ENCODE measurements at places on chromosomes 12 and 14.

DNA sequence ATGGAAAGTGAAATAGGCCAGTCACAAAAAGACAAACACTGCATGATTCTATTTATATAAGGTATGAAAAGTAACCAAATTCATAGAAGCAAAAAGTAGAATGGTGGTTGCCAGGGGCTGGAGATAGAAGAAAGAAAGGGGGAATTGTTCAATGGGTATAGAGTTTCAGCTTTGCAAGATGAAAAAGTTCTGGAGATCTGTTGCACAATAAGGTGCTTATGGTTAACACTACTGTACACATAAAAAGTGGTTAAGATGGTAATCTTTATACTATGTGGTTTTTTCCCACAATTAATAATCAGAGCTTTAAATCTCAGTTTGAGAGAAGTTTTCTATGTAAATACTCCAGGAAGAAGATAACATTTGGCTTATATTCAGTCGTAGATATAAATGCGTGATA, 73.4 kb downstream of the SLC38A4 start:
- DNase-seq, result no peak

- no peak for DNase-seq
These were observed 669 bp upstream of the KCNK13 start for GRCh38 chr14:90060965-90061684.

GRCh38 chr14:70257526-70257925, 68.8 kb upstream of the SLC8A3 start:
- peak; percentile 55 for DNase-seq

DNA sequence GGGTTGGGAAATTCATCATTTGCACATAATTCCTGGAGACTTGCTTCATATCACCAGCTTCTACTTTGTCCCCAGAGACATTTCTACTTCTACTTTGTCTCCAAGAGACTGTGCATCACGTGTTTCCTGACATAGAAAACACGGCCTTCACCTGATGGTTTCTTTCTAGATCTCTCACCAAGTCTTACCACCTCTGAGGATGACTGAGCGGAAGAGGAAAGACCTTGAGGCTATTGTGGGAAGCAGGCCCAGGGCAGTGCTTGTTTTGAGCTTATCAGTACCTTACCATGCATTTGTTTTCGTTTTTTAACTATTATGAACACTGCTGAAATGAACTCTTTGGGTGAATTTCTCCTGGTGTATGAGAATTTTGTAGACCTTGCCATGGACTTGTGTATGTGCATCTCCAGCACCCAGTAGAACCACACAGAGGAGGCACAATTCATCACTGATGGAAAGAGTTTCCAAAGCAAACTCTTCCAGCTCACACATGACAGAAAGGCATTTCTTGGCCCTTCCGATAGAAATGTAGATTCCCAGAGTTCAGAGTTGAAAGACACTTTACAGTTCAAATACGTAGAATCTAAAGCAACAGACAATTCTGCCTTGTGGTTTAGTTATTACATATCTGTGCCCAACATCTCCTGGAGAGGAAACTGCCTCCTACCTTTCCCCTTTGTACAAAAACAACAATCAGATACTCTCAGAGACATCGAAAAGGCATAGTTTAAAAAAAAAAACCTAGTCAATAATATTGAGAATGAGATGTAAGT, 434.7 kb downstream of the FUT8 start:
- no peak for DNase-seq

DNA sequence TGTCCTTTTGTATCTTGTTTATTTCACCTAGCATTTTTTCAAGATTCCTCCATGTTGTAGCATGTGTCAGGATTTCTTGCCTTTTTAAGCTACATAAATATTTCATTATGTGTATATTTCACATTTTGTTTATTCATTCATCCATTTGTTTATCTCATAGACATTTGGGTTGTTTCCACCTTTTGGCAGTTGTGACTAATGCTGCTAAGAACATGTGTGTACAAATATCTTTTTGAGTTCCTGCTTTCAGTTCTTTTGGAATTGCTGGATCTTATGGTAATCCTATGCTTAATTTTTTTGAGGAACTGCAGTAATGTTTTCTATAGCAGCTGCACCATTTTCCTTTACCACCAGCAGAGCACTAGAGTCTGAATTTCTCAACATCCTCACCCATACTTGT, 62.4 kb downstream of the SCN8A start:
- DNase-seq, result no peak

DNA sequence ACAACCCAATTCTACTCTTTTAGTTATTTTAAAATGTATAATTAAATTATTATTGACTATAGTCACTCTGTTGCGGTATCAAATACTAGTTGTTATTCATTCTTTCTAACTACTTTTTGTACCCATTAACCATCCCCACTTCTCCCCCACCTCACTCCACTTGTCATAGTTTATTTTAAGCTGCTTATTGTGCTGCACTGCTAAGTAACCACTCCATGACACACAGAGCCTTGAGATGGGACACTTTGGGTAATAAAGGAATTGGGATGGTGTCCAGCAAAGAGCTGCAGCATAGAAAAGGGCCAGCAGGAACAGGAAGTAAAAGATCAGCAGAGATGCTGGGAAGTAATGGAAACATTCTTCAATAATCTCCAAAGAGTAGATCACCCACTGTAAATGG, 123.0 kb downstream of the RPS29 start:
- no peak for DNase-seq

DNA sequence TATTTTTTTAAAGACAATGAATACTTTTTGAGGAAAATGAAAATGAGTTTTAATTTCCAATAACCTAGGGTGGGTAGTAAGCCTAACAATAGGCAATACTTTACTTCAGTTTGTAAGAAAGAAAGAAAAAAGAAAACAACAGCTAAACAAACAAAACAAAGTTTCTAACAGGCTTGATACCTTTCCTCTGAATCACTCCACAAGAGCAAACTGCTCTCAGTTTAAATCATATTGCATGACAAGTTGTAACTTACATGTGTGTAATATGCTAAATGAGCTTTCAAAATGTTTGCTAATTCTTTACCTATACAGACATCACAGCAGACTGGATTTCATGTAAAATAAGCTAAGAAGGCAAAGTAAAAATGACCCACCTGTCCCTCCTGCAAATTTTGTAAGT, 6.7 kb upstream of the LMO3 start:
- no peak for DNase-seq

DNA sequence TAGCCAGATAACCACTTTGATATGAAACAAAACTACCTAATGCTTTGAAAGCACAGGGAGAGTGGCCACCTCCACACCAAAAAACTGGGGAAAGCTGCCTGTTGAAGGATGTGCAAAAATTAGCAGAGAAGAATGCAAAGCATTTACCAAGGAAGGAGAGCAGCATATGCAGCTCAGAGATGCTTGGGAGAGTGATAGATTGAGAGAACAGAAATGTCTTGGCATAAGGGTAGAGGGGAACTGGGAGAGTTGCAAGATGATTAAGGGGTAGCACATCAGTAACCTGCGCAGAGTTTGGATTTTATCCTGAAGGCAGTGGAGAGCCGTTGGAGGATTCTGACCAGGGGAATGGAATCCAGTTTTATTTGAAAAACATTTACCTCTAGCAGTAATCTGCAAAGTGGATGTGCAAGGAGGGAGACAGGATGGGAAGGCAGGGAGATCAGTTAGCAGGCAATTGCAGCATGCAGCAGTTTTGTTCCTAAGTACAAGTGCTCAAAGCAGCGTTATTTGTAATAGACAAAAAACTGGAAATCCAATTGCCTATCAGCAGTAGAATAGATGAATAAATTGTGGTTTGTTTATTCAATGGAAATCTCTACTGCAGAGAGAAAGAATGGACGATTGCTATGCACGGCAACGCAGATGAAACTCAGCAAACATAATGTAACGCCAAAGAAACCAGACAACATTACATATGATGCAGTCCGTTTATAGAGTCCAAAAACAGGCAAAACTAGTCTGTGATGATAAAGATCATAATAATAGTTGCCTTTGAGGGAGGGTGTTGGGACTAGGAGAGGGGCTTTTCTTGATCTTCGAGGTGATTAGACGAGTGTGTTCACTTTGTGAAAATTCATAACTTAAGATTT, 81.5 kb downstream of the BHLHE41 start:
- DNase-seq, result no peak

- no peak for DNase-seq
These were observed 37.1 kb downstream of the CMAS start for GRCh38 chr12:22083167-22083566.

DNA sequence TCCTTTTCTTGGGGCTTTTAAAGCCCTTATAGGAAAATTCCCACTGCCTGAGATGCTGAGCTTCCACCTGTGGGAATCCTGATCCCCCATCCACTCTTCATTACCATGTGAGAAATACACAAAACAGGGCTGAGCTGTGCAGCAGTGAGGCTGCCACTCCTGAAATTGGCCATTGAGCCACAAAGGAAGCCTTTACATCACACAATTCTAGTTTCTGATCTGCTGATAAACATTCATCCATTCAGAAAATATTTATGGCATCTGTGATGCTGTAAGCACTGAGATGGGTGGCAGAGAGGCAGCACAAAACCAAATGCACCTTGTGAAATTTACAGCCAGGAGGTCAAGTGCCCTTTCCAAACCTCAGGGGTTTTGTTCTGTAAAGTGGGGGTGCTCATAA, 26.2 kb upstream of the CMKLR1 start:
- DNase-seq, result no peak

DNA sequence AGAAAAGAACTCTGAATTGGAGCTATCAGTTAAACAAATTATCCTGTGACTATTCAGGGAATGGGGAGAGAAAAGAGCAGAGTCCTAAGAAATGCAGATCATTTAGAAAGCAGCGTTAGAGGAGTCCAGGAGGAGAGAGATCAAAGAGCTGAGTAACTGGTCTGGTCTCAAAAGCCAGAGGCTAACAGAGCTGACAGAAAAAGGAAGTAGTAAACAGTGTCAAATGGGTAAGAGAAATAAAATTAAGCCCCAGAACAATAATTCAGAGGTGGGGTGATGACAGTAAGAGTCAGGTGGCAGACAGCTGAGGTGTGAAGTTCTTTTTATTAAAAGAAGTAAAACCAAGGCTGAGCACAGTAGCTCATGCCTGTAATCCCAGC, 19.3 kb downstream of the GXYLT1 start:
- DNase-seq, result no peak

GRCh38 chr12:119989731-119990381, 820 bp downstream of the BICDL1 start:
- peak; percentile 85 for DNase-seq

GRCh38 chr12:82760423-82760822, 73.7 kb downstream of the TMTC2 start:
- DNase-seq, result no peak

DNA sequence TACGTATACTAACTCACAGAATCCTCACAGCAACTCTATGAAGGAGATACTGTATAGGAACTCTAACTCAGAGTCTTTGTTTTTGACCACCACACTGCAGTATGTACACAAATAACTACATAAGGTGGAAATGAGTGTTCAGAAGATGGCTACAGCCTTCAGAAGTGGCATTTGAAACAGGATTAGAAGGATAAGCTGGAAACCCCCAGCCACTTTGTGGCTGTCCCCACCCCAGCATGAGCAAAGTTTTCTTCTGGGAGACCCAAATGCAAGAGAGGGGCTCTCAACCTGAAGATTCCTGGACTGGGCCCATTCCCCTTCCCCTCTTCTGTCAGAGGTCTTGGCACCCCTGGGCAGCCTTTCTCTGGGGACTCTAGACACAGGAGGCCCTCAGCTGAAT, 43.2 kb upstream of the PNMA1 start:
- no peak for DNase-seq

GRCh38 chr14:84750284-84750683, 779.7 kb upstream of the FLRT2 start:
- DNase-seq, result no peak

DNA sequence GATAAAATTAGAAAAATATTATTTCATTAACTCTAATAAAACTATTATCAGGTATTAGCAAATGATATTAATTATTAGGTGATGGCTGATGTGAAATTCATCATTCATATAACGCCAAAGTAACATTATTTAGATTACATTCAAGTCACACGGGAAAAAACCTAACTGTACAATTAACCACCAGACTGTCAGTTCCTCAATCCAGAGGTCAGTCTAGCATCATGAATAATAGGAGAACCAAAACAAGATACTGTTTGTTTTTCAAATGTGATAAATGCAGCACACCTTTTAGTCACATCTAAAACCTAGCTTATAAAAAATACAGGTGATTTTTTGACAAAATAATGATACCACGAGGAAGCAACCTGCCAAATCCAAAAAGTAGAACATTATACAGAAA, 19.6 kb downstream of the SENP1 start:
- no peak for DNase-seq

DNA sequence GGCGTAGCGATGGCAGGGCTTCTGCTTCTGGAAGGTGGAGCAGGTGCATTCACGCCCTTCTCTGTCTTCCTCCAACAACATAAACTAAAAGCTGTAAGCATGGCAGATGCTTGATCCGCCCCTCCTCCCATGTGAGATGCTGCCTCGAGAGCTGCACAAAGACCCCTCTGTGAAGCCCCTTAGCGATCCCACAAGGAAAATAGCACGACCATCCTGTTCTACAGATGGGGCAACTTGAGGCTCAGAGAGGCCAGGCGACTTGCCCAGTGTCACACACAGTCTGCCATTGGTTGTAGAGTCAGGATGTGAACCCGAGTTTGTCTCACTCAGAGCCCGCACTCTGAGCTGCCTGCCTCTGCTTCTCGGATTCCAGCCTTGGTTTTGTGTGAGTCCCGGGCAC, 144.4 kb downstream of the SCARB1 start:
- no peak for DNase-seq

GRCh38 chr12:9049520-9050133, 60.3 kb downstream of the KLRG1 start:
- DNase-seq, result no peak

DNA sequence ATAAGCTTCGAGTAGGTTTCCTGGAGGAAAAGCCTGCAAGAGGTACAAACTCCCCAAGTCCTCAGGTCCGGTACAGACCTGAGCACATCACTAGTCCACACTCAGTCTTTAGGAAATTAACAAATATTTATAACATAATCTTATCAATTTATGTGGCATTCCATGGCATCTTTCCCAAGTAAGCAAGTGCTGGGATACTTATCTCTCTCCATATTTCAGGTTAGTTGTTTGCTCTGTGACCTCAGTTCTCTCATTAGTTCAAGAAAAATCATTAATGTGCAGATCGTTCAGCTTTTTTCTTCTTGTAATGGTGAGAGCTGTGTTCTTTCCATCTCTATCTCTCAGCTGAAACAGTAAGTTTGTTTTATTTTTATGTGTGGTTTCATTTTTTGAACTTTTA, 34.7 kb downstream of the SPATA7 start:
- no peak for DNase-seq

- DNase-seq, result no peak
These were observed 23.5 kb upstream of the NOVA1 start for GRCh38 chr14:26621364-26621763.

DNA sequence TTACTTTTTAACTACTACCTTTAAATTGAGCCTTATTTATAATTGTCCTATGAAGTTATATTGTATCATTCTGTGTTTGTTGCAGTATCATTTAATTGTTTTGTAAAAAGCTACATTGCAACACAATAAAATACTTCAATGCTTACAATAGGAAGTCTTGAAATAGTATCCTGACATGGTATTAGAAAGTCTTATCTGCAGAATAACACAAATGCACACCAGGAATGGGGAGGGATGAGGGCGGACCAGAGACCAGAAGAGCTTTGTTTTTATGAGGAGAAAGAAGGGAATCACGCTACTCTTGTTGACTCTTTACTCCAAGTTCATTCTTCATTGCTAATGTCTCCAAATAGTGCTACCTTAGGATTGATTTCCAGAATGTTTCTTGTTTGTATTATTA, 120.2 kb downstream of the MON2 start:
- no peak for DNase-seq

- DNase-seq, result peak; percentile 88
These were observed 21.2 kb upstream of the ZNF740 start for GRCh38 chr12:53159195-53159839.

- no peak for DNase-seq
These were observed 66.4 kb downstream of the OTOGL start for GRCh38 chr12:80165746-80166145.
